ENCODE measurements at places on chromosomes 11 and 22.

- DNase-seq, result no peak
Measured at GRCh38 chr11:3021125-3021524, 29.0 kb upstream of the NAP1L4 start.

GRCh38 chr11:62004473-62004872 is 37.0 kb upstream of the FTH1 start:
- no peak for DNase-seq

DNA sequence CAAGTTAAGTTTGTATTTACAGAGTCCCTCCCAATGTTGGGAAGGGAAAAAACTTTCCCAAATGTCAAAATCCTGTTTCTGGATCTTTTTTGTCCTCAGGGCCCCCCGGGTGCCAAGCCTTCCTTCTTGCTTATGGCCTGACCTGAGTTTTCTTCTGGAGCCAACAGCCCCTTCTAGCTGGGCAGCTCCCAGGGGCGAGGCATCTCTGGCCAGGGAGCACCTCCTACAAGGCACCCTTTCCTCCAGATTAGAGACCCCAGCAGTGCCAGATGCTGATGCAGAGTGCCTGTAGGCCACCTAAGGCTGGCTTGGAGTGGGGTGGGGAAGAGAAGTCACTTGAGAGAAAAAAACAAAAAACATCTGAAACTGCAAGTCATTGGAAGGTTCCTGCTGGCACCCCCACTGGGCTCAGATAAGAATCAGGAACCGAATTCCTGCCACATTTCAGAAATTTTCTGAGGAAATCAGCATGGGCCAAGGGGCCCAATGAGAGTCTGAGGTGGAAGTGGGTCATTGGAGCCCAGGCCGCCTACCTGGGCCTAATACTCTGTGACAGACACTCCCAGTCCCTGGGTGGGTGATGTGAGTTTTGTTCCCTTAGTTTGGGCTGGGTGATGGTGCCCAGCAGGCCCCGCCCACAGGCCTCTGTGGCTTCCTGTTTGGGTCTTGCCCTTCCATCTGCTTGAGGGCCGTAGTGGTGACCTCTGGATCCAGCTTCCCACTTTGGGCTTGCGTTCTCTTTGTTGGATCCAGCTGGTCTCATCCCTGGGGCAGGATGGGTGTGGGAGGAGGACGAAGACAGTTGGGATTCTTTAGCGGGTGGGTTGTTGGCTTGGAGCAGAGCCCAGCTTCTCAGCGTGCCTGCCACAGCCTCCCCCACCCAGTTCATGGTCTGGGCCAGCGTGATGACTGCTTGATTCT is 40.6 kb downstream of the PARVA start:
- no peak for DNase-seq

DNA sequence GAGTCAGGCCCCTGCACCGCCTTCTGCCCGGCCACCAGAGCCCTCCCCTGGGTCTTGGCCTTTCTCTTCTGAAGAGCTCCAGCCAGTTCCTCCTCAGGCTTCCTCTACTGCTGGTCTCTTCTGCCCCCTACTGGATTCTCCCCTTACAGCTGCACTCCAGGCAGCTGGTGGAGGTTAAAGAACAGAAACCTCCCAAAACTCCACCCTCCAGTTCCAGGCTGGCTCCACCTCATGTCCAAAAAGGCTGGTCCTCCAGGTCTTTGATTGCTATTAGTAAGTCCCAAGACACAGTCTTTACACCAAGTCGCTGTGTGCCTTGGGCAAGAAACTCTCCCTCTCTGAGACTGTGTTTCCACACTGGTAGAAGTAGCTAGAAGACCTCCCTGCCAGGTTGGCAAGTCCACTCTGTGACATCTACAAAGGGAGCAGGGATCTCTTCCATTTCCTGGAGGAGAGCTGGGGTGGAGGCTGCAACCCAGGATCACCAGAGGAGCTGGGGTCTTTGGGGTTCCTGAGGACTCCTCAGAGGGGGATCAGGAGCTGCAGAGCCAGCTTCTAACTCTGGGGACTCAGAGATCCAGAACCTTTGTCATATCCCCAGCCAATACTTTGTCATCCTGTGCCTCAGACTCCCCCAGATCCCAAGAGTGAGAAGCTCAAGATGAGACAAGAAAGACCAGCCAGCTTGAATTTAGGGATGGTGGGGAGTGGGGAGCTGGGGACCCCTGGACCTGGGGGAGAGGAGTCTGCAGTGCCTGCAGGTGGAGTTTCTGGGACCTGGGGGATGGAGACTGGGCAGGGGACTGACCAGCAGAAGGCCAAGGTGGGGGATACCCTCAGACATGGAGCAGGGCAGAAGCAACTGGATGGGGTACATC is 3.4 kb upstream of the IGLL5 start:
- DNase-seq, result peak; percentile 26

DNA sequence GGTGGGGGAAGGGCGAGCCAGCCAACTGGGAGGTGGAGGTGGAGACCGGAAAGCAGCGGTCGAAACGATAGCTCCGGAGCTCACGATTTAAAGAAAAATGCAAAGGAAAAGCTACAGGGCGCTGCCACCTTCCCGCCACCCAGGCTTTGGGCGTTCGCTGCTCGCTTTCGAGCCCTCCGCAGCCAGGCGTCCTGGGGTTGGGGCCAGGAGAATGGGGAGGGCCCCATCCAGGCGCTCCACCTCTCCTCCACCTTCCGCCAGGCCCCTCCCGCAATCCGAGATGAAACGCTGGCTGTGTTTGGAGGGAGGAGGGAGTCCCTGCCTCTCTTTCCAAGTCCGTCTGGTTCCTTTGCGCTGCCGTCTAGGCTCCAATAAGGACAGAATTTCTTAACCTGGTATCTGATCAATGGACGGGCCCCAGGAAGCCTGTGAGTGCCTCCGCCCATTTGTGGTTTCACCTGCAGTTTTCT is 483 bp upstream of the ABTB2 start:
- no peak for DNase-seq

DNA sequence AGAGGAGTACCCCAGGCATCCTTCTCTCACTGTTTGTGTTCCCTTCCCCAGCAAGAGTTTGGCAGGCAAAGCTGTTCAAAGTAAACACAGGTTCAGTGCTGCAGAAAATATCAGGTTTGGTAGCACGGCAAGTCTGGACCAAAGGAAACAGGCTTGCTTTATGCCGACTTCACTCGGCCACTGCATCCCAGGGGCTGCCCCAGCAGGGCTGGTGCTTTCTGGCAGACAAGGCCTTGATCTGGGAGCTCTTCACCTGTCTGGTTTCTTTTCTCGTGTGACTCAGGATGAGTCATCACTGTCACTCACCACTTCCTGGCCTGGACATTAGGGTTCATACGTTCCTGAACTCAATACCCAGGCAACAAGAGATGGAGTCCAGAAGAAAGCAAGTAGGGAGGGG is 52.6 kb upstream of the NAV2 start:
- DNase-seq, result no peak

GRCh38 chr11:101860696-101861427 is 53.9 kb upstream of the CEP126 start:
- no peak for DNase-seq

GRCh38 chr11:100177651-100178050 is 509.4 kb upstream of the ARHGAP42 start:
- no peak for DNase-seq

GRCh38 chr22:48424661-48425060 is 1403.0 kb downstream of the BRD1 start:
- no peak for DNase-seq

- no peak for DNase-seq
Measured at GRCh38 chr22:27206374-27207133, 549.2 kb downstream of the MIAT start.

GRCh38 chr11:1761857-1762536 is 1.7 kb downstream of the CTSD start:
- no peak for DNase-seq

GRCh38 chr11:131982154-131982553 is 611.7 kb downstream of the NTM start:
- DNase-seq, result no peak

DNA sequence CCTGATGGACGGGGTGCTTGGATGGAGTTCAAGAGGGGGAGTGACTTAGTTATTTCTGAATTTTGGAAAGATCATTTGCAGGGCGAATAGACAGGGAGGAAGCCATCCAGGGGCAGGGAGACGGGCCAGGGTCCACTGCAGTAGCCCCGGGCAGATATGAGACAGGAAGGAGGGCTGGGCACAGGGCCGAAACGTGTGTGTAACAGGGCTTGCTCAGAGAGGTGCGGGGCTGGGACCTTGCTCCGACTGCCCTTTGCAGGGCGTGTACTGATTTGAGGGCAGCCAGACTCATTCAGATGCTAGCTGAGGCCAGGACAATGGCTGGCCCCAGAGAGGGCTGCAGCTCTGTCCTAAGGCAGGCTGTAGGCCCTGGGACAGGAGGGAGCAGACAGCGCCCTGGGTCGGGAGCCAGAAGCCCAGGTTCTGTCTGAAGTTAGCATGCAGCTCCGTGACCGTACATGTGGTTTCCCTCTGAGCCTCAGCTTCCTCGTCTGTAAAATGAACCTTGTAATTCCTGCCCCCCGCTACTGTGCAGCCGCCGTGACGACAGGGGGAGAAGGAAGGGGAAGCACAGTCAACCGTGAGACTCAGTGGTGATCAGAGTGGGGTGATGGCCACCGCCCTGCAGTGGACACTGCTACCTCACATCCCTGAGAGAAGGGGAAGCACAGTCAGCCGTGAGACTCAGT is 103.4 kb downstream of the PHF21B start:
- DNase-seq, result no peak

DNA sequence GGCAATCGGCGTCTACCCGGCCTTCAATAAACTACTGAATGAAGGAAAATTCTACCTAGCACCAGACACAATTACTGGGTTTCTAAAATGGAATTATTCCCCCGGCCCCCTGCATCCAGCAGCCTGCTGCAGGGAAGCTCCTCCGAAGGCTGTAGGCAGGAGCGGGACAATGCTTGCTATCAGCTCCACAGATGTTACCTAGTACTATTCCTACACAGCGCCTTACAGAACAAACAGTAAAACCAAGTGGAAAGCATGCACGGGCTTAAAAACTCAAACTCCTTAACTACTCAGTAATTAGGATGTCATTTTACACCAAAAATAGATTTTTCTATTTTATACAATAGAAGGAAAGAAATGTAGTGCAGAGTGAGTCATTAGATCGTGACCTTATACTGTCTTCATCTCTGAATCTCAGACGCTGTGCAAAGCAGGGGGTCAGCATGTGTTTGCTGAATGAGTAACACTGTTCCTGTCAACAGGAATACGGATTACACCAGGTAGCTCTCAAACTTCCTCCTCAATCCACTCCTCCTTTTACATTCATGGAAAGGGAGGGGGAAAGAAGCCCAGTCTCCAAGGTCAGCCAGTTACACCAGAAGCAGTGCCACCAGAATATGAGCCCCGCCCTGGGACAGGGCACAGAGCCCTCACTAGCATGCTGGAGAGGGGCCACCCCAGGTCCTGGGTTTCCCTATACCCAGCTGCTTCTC is 74.9 kb downstream of the PACSIN2 start:
- no peak for DNase-seq

DNA sequence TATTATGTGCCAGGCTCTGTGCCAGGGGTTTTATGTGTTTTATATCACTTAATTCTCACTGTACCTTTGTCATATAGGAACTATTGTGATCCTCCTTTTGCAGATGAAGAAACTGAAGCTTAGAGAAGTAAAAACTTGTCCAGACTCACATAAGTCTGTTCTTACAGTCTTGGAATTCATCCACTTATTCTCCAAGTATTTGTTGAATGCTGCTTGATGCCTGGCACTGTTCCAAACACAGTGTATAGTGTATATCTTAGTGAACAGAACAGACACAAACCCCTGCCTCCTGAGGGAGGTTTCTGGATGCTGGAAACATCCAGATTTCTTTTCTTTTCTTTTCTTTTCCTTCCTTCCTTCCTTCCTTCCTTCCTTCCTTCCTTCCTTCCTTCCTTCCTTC is 29.0 kb upstream of the FGF3 start:
- no peak for DNase-seq

DNA sequence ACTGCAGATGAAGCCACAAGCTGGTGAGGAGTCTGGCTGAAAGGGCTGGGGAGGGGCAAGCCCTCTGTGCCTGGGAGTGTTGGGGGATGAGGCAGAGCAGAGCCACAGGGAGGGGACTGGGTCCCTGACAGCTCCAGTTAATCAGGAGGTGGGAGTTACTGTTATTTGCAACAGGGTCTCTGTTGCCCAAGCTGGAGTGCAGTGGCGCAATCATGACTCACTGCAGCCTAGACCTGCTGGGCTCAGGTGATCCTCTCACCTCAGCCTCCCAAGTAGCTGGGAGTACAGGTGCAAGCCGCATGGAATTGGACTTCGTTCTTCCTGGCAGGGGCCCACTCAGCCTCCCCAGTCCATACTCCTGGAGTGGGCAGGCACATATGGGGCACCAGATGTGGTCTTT is 7.7 kb downstream of the SCN2B start:
- no peak for DNase-seq
